ENCODE measurements at places on chromosomes 6 and 20. TPM values are rescaled to one million over a fixed set of nuclear protein-coding genes. Genes with fewer than 3 reads are reported as not detected.

BPIFB4 gene
- total RNA-seq = not detected

HLA-DRA gene
- total RNA-seq = 1.6 TPM

ZDHHC14 gene
- total RNA-seq = 1.2 TPM

ID4 gene
- not detected for total RNA-seq

PTK6 gene
- total RNA-seq = 0.38 TPM

C6orf15 gene
- total RNA-seq = not detected
